ENCODE measurements at places on chromosomes 1 and 21.

- no peak for DNase-seq
These were observed 18.0 kb downstream of the RHOU start for GRCh38 chr1:228753287-228753686.

GRCh38 chr1:210648588-210649269, 320.0 kb downstream of the HHAT start:
- DNase-seq, result no peak

DNA sequence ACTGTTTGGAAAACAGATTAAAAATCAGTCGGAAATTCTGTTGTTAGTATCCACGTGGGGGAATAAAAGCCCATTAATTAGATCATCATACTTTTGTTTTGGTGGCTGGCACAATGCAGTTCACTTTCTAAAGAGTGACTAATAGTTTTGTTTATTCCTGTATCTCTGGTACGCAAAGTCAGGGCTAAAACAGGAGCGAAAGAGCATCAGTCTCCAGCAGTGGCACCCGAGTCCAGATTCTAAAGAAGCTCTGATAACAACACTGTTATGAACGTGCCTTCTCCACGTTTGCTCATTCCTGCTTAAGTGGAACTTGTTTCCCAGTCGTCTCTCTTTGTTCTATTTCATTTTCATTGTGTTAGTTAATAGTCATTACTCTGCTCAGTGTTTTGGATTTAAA, 69.6 kb downstream of the HSPA13 start:
- no peak for DNase-seq

GRCh38 chr1:22662318-22662717, 9.3 kb downstream of the C1QB start:
- DNase-seq, result peak; percentile 37

- no peak for DNase-seq
These were observed 379.2 kb upstream of the ADAMTS5 start for GRCh38 chr21:27346041-27346448.

DNA sequence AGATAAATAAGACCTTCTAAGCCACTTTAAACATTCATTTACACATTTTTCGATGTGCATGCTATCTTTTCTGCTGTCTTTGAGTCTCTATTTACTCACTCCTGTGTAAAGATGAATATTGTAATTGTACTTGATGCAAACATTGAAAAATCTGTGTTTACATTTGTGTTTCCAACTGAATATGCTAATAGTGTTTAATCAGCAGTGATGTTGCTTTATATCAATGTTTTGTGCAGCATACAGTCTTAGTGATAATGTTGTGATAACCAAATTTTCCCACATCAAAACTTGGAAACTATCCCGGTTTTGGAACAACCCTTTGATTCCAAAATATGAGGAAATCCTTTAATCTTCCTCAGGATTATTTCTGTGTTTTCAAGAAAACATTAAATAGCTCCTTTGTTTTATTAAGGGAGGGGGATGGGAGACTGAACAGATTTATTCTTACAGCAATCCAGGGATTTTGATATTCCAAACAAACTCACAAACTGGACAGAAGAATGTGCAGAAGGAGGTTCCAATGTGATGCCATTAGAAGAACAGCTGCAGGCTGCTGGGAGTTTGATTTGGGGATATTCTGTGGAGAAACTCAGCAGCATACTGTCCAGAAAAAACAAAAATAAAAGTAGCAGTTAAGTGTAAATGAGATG, 248.0 kb downstream of the S1PR1 start:
- no peak for DNase-seq

GRCh38 chr1:110300412-110301085, 38.6 kb upstream of the RBM15 start:
- no peak for DNase-seq

- no peak for DNase-seq
These were observed 20.9 kb downstream of the TTLL7 start for GRCh38 chr1:83978056-83978455.

- DNase-seq, result no peak
These were observed 25.0 kb downstream of the CD244 start for GRCh38 chr1:160837558-160838205.

- no peak for DNase-seq
These were observed 341.1 kb upstream of the RUNX1 start for GRCh38 chr21:35390013-35390776.

DNA sequence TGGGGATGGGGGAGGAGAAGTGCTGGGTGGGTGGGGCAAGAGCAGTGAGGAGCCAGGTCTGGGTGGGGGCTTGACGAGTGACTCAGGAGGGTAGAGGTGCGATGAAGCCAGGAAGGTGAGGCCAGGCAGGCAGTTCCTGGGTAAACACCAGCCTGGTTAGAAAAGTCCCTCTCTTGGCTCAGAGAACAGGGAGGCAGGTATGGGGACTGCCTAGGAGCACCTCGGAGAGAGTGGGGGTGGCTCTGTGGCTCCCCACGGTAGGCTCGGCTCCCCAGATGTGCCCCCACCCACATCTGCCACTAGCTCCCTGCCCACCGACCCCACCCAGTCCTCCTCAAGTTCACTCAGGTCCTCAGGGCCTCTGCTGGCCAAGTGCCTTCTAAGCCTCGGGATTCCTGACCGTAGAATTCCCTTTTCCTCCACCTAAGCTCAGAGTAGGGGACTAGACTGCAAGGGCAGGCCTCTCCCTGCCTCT, 1.2 kb downstream of the HSPG2 start:
- DNase-seq, result no peak

DNA sequence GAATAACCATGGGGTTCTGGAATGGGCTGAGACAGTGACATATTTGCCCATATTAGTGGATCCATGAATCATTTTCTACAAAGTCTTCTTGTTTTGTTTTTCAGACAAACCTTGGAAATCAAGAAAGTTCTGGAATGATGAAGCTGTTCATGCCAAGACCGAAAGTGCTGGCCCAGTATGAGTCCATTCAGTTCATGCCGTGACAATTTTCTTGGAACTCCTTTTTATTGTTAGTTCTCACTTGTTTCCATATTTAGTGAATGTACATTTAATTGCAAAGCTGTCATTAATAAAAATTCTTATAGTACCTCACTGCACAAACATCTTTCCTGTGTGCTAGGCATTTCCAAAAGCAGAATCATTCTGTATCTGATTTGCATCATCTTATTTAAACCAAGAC, 100.6 kb upstream of the KCNJ15 start:
- no peak for DNase-seq

- DNase-seq, result no peak
These were observed 105.6 kb downstream of the NTPCR start for GRCh38 chr1:233055879-233056641.

DNA sequence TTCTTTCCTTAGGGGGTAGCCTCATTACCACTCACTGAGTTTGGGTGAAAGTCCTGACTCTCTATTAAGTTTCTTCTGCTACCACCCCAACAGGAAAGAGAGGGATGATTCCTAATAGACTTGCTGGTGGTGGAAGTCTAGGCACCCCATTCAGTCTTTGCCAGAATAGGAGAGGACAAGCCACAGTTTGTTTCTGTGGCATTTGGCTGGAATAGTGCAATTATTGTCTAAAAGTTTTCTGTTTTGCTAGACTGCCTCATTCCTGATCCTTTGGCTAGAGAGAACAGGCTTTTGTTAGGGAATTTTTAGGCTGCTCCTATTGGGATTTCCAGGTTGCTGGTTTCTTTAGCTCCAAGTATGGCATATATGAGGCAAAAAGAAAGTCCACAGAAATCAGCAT, 9.9 kb upstream of the HJV start:
- no peak for DNase-seq

- no peak for DNase-seq
These were observed 12.6 kb upstream of the BARHL2 start for GRCh38 chr1:90729504-90730242.

DNA sequence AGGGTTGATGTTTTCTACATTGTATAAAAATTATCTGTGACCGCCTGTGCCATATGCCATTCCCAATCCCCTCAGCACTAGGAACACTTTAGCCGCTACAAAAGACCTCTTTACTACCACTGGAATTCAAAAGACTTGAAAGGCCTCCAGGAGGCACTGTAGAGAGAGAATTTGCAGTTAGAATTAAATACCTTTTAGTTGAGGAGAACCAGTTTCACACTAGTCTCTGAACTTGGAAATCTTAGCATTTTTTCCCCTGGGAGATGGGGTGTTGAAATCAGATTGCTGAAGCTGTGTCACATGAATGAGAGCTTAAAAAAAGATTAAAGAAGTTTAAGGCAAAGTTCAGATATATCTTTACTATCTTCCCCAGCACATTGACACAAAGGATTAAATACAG, 291.0 kb downstream of the ADGRL2 start:
- no peak for DNase-seq

GRCh38 chr21:31449921-31450535, 106.0 kb upstream of the TIAM1 start:
- DNase-seq, result no peak

GRCh38 chr1:15799004-15799867, 8.2 kb downstream of the UQCRHL start:
- DNase-seq, result no peak

All from NCI-H510A treated with DMSO at 0.1 percent for 48 hours (cell line).